ENCODE measurements at places on chromosomes 2 and 18. TPM values are rescaled to one million over a fixed set of nuclear protein-coding genes. Genes with fewer than 3 reads are reported as not detected.
A peak's percentile ranks its signal among the peaks of the same experiment; 100 is the strongest.

The TRIM43 gene
- not detected for total RNA-seq

The GAREM1 gene
- total RNA-seq: not detected

The METTL5 gene
- 62.7 TPM for total RNA-seq

The AQP12B gene
- total RNA-seq: not detected

The TNFAIP6 gene
- total RNA-seq: not detected

The KIAA2012 gene
- total RNA-seq: not detected

The RASGRP3 gene
- total RNA-seq: 22.9 TPM

The NT5C1B gene
- not detected for total RNA-seq

The PRKCE gene
- total RNA-seq: 16.7 TPM

- no peak for DNase-seq
- no peaks in the 10 kb centered on the region for H3K27me3 ChIP-seq
- no peak overlapping the region for H3K4me3 ChIP-seq
- peaks cover 27% of the 10 kb centered on the region for H3K36me3 ChIP-seq
Measured at GRCh38 chr2:179991344-179991743, 15.8 kb downstream of the CWC22 start.

DNA sequence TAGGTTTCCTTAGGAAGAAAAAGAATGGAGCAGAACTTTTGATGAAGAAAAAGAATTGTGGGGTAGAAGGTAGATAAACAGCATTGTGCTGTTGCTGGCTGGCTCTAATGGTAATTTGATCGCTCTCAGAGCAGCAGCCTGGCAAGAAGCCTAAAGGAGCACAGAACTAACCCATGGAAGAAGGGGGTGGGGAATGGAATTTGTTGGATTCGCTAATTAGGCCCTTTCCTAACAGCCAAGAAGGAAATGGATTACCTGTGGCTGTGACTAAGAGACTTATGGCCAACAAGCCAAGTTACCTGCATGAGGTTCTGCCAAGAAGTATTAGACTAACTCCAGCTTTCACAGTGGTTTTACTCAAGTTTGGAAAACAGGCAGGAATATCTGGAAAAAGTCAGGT lies 210.6 kb downstream of the IKZF2 start:
- H3K4me3 ChIP-seq: no peak overlapping the region
- no peak overlapping the region for H3K27ac ChIP-seq
- no peaks in the 10 kb centered on the region for H3K4me1 ChIP-seq
- H3K36me3 ChIP-seq: peaks cover 1% of the 10 kb centered on the region
- no peak for DNase-seq

- no peak for DNase-seq
- H3K4me3 ChIP-seq: no peak overlapping the region
- no peaks in the 10 kb centered on the region for H3K27me3 ChIP-seq
- no peak overlapping the region for H3K27ac ChIP-seq
- peaks cover 7% of the 10 kb centered on the region for H3K4me1 ChIP-seq
Measured at GRCh38 chr2:23824777-23825212, 102.1 kb downstream of the ATAD2B start.

DNA sequence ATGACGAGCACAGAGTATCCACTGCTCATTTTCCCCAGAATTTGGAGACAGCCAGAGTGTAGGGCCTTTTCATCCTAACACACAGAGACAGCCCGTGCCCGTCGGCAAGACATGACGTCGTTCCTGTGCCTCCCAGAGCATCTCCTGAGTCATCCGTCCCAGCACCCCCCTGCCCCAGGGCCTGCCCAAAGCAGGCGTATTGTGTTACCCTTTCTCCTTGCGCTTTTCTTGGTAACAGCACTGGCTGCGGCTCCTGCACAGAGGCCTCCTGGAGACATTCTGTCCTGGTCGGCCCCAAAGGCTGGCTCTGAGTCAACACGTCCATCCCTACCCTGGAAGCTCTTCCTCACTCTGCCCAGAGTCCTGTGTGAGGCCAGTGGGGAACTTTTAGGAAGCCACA lies 217.1 kb downstream of the KLHL29 start:
- H3K27me3 ChIP-seq: peaks cover 10% of the 10 kb centered on the region
- H3K27ac ChIP-seq: no peak overlapping the region
- peaks cover 2% of the 10 kb centered on the region for H3K36me3 ChIP-seq
- DNase-seq: no peak
- H3K4me3 ChIP-seq: no peak overlapping the region

GRCh38 chr2:229431327-229431954 lies 160.4 kb upstream of the PID1 start:
- H3K36me3 ChIP-seq: no peaks in the 10 kb centered on the region
- H3K4me3 ChIP-seq: no peak overlapping the region
- H3K4me1 ChIP-seq: no peaks in the 10 kb centered on the region
- H3K27ac ChIP-seq: no peak overlapping the region

GRCh38 chr2:156427074-156427473 lies 9.1 kb upstream of the GPD2 start:
- no peak overlapping the region for H3K4me3 ChIP-seq
- H3K27me3 ChIP-seq: peaks cover 9% of the 10 kb centered on the region
- peaks cover 2% of the 10 kb centered on the region for H3K36me3 ChIP-seq
- no peak for DNase-seq
- no peak overlapping the region for H3K27ac ChIP-seq

DNA sequence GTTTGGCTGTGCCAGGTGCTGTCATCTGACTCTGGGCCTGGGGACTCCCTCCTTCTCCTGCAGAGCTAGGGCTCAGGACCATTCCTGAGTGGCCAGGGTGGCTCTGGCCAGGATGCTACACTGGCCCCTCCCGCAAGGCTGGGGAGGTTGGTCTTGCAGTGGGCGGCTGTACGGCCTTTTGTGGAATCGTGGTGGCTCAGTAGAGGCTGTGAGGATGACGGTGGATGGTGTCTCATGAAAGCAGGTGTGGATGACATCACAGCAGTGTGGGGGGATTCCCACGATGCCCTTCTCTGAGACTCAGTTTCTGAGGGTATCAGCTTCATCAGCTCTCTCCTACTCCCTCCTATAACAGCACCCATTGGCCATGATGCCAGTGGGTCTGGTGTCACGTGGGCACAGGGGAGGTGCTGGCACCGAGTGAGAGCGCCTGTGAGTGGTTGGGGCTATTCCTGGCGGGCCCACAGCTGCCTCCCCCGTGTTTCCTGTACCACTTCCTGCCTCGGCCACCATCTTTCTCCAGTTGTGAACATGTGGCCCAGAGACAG lies 144.2 kb upstream of the HDAC4 start:
- no peak overlapping the region for H3K4me3 ChIP-seq
- H3K27ac ChIP-seq: peak overlapping the region; percentile 56
- peak; percentile 75 for DNase-seq
- H3K4me1 ChIP-seq: peaks cover 45% of the 10 kb centered on the region
- H3K27me3 ChIP-seq: peaks cover 33% of the 10 kb centered on the region

- H3K27ac ChIP-seq: no peak overlapping the region
- H3K27me3 ChIP-seq: no peaks in the 10 kb centered on the region
- H3K36me3 ChIP-seq: peaks cover 1% of the 10 kb centered on the region
- H3K4me1 ChIP-seq: peaks cover 27% of the 10 kb centered on the region
- no peak for DNase-seq
Measured at GRCh38 chr2:38620282-38620977, 17.7 kb upstream of the HNRNPLL start.

GRCh38 chr2:159904127-159904958 lies 106.3 kb upstream of the CD302 start:
- peak; percentile 88 for DNase-seq
- H3K4me3 ChIP-seq: peak within 1 kb of the TSS; percentile 98
- H3K27ac ChIP-seq: peak within 1 kb of the TSS; percentile 97
- H3K27me3 ChIP-seq: peaks cover 4% of the 10 kb centered on the region

DNA sequence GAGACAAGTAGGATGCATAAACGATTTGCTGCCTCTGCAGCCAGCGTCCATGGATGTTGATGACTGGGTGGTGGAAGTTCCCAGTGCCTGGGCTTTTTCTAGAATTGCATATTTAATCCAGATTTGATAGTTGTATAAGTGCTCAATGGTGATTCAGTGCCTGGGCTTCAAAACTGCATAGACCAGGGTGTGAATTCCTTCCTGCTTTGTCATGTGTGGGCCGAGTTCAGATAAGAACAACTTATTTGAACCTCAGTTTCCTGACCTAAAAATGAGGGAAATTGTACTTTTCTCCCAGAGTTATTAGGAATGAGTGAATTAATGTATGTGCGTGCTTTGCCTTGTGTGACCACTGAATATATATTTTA lies 154.6 kb downstream of the WDSUB1 start:
- peaks cover 2% of the 10 kb centered on the region for H3K4me1 ChIP-seq
- no peak overlapping the region for H3K4me3 ChIP-seq
- no peaks in the 10 kb centered on the region for H3K27me3 ChIP-seq

DNA sequence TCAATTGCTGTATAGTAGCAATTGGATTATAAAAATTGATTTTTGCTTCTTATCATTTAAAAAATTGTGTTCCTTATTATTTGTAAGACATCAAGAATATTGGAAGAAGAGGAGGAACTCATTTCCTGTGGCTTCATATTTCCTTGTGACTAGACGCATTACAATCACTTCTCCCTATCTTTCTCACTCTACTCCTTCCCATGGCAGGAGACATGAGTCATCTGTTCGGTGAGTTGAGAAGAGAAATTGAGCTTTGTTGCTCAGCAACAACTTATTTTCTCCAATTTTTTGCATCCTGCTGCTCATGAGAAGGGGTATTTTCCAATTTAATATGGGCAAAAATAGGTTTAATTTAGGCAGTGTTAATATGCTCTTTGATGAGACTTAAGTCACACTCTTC lies 1783.9 kb downstream of the SUCLG1 start:
- no peak overlapping the region for H3K27ac ChIP-seq
- no peak for DNase-seq
- no peaks in the 10 kb centered on the region for H3K27me3 ChIP-seq
- H3K4me3 ChIP-seq: no peak overlapping the region
- no peaks in the 10 kb centered on the region for H3K36me3 ChIP-seq

- no peaks in the 10 kb centered on the region for H3K27me3 ChIP-seq
- DNase-seq: no peak
- H3K27ac ChIP-seq: no peak overlapping the region
- H3K4me3 ChIP-seq: no peak overlapping the region
- H3K36me3 ChIP-seq: no peaks in the 10 kb centered on the region
Measured at GRCh38 chr2:217099561-217099960, 239.7 kb upstream of the TNP1 start.

GRCh38 chr2:135949451-135950234 lies 35.8 kb downstream of the DARS1 start:
- peaks cover 56% of the 10 kb centered on the region for H3K36me3 ChIP-seq
- H3K27me3 ChIP-seq: no peaks in the 10 kb centered on the region
- DNase-seq: no peak
- H3K4me3 ChIP-seq: no peak overlapping the region
- H3K4me1 ChIP-seq: peaks cover 54% of the 10 kb centered on the region

GRCh38 chr2:2039826-2040225 lies 291.2 kb downstream of the MYT1L start:
- DNase-seq: no peak
- no peak overlapping the region for H3K27ac ChIP-seq
- H3K4me3 ChIP-seq: no peak overlapping the region
- no peaks in the 10 kb centered on the region for H3K36me3 ChIP-seq

DNA sequence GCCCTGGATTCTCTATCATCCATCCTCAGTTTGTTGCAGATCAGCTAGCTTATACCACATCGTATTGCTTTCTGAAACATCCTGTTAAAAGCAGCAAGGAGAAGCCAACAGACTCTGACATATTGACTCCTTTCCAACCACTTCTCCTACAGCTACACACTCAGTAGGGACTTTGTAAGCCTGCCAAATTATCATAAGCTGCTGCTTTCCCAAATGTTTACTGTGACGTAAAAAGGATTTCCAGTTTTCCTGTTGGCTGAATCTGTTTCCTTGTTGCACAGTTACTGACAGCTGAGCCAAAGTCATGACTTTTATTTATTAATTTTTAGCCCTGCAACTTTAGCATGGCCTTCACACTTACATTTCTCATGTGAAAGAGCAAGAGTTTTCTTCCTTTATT lies 294.3 kb downstream of the KCNJ3 start:
- no peak overlapping the region for H3K27ac ChIP-seq
- H3K36me3 ChIP-seq: no peaks in the 10 kb centered on the region
- H3K4me1 ChIP-seq: no peaks in the 10 kb centered on the region
- DNase-seq: no peak
- H3K4me3 ChIP-seq: no peak overlapping the region
- H3K27me3 ChIP-seq: no peaks in the 10 kb centered on the region

DNA sequence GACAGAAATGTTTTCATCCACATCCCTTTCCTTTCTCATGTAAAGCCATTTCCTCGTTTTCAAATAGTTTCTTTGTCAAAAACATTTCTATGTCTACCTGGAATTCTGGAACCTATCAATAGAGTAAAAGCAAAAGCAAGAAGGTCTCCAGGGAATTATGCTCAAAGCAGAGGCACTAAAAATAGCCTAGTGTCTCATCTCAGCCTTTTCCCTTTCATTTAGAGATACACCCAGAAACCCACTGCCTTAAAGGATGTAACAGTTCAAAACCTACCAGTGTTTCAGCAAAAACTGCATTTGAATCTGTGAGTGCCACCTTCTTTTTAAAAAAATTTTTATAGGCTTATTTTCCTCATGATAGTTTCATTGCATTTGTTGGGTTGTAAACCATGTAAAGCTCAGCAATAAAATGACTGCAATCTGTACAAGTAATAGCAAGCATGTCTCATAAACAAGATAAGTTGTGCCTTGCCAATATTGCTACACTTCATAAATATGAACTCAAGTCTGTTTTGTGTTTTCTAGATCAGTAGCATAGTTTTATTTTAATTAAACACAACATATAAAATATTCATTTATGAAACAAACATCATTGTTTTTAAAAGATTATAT lies 927.3 kb upstream of the ACVR2A start:
- H3K4me3 ChIP-seq: no peak overlapping the region
- H3K36me3 ChIP-seq: no peaks in the 10 kb centered on the region
- DNase-seq: no peak
- H3K27ac ChIP-seq: no peak overlapping the region
- H3K4me1 ChIP-seq: no peaks in the 10 kb centered on the region
- H3K27me3 ChIP-seq: no peaks in the 10 kb centered on the region

DNA sequence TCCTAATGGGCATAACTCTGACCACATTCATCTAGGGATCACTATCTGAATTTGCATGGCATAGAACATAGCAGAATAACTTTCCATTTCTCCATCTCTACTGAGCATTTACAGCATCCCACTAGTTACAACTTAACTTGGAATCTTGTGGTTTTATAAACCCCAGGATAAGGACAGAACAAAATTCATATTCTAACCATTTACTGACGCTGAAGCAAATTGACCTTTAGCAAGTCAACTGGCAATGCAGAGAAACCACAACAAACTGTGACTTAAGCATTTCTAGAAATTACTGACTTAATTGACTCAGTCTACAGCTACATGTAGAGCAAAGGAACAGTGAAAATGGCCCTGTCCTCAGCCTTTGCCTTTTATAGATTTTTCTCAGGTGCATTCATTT lies 61.2 kb downstream of the DCC start:
- H3K27ac ChIP-seq: no peak overlapping the region
- no peak for DNase-seq
- no peaks in the 10 kb centered on the region for H3K4me1 ChIP-seq
- no peak overlapping the region for H3K4me3 ChIP-seq

DNA sequence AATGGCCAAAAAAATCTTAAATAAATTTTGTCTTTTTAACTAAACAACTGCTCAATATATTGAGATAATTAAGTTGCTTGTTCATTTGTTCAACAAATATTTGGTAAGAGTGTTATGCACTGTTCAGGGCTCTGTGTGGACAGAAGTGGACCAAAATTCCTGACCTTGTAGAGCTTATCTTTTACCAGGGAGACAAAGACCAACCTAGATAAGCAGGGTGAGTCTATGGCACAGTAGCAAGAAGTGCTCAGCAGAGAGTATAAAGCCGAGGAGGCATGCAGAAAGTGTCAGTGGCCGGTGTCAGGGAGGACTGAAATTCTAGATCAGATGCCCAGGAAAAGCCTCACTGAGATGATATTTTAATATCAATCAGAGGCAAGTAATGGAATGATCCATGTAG lies 2.6 kb downstream of the RAB27B start:
- H3K4me1 ChIP-seq: peaks cover 24% of the 10 kb centered on the region
- H3K27ac ChIP-seq: no peak overlapping the region
- H3K27me3 ChIP-seq: peaks cover 10% of the 10 kb centered on the region

- no peaks in the 10 kb centered on the region for H3K36me3 ChIP-seq
- DNase-seq: no peak
- H3K27ac ChIP-seq: no peak overlapping the region
- peaks cover 7% of the 10 kb centered on the region for H3K4me1 ChIP-seq
- H3K27me3 ChIP-seq: peaks cover 53% of the 10 kb centered on the region
Measured at GRCh38 chr2:88199912-88200682, 30.0 kb downstream of the THNSL2 start.
